ENCODE measurements at places on chromosomes 12 and 14.

GRCh38 chr12:119669744-119670472, 2.0 kb downstream of the PRKAB1 start:
- peak; percentile 81 for DNase-seq

DNA sequence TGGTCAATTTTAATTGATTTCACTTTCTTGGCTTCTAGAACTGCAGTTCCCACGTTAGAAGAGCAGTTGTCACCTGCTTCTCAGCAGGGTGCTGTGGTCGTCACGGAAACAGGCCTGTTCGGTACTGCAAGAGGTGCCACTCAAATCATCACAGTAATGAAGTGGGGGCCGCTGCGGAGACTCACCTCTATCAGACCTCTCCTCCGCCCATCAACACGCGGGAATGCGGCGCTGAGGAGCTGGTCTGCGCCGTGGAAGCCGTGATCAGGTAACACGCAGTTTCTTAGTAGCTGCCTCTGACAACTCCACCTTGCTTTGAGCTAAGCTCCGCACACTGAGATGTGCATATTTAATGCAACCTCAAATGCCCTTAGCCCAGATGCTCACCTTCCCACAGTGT, 107.2 kb downstream of the UNC79 start:
- no peak for DNase-seq

DNA sequence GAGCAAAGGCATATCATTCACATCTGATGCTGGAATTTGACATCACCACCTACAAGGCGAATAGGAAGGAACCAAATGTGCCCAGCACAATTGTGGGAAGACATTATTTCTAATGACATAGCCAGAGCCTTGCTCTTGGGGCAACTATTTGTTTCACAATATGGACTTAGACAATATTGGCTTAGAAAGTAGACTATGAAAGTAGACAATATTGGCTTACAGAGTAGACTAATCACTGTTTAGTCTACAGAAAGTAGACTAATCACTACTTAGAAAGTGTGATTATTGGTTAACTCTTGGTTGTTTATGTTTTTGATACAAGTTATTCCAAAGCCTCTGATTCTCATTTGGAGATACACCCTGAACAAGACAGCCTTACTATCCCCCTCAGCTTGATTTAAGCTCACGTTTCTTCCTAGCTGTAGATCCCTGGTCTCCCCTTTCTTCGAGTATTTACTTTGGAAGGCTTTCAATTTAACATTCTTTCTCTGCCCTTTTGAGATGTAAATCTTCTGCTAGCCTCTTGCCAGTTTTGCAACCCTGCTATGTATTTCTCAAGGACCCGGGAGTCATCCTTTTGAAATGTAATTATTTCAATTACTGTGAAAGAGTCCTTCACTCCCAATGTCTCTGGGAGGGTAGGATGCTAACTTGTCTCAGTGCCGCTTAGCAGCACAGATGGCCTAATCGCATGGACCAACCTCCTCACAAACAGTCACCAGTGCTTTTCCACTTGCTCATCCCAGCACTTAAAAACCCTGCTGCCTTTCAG, 843.2 kb downstream of the GALC start:
- DNase-seq, result peak; percentile 54

DNA sequence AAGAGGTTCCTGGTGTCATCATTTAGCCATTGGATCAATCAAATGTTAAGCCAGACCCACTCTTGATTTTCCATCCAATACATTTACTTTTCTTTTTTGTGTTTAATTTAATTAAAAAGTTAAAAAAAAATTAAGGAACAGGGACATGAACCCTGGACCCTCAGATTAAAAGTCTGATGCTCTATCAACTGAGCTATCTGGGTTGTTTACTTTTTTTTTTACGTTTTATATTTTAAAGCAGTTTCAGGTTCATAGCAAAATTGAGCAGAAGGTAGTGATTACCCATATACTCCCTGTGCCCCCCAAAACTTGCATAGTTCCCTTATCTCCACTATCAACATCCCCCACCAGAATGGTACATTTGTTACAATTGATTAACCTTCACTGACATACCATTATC, 3.0 kb upstream of the ACOT4 start:
- no peak for DNase-seq

DNA sequence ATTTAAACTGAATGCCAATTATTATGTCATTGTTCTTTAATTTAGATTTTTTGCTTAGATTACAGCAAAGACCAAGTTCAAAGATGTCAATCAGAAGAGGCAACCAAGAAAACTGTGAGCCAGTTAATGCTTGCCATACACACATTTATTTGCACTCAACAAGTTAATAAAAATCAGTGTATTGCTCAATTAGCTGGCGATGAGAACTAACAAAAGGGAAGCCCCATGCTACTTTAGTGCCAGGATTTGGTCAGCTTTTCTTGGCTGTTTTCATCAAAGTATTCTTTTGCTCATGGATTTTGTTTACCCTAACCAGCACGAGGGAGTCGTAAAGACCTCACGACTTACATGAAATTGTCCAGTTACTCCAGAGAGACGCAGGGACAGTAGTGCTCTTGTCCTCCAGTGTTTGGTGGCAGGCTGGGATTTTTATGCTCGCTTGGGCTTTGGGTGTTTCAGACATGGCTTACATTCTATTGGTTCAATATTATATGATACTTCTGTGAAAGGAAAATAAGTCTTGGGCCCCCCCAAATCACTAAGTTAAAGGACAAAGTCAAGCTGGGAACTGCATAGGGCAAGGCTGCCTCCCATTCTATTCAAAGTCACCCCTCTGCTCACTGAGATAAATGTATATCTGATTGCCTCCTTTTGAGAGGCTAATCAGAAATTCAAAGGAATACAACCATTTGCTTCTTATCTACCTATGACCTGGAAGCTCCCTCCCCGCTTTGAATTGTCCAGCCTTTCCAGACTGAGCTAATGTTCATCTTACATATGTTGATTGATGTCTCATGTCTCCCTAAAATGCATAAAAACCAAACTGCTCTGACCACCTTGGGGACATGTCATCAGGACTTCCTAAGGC, 7.4 kb upstream of the B4GALNT1 start:
- DNase-seq, result no peak

- peak; percentile 69 for DNase-seq
Observed at GRCh38 chr14:22243971-22244581, 344.9 kb downstream of the DAD1 start.

GRCh38 chr14:96920023-96920422, 122.8 kb downstream of the VRK1 start:
- no peak for DNase-seq

DNA sequence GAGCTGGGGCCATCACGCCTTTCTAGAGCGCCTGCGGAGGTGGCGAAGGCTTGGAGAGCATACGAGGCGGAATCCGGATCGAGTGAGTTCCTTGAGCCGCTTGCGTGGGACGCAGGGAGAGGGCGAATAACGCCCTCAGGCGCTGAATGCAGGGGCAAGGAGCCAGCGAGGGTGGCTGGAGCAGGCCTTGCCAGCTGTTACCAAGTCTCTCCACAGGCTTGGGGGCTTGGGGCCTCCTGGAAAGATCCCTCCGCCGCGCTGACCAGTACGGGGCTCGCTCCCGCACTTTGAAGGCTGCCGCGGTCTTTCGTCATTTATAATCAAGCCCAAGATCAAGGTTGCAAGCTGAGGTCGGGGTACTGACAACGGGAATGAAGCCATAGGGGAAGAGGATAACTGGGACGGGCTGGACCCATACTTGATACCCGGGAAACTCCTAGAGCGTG, 1.2 kb downstream of the FLRT2 start:
- peak; percentile 73 for DNase-seq

GRCh38 chr14:97796511-97796910, 999.3 kb downstream of the VRK1 start:
- no peak for DNase-seq

DNA sequence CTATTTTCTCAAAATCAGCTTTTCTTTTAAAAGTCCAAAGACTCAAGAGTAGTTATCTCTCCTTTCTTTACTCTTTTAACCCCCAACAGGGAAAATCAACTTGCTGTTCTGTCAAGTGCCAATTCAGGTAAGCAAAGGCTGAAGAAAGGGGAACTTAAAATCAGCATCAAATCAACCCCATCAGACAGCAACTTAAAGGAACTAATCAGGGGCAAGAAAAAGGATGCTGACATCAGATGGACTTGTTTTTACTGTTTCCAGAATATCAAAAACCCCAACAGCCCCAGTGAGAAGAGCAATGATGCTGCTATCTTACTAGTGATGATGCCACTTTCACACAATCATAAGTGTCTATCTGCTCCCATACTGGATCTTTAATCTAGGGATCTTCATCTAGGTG, 3.4 kb downstream of the BAZ2A start:
- DNase-seq, result no peak

DNA sequence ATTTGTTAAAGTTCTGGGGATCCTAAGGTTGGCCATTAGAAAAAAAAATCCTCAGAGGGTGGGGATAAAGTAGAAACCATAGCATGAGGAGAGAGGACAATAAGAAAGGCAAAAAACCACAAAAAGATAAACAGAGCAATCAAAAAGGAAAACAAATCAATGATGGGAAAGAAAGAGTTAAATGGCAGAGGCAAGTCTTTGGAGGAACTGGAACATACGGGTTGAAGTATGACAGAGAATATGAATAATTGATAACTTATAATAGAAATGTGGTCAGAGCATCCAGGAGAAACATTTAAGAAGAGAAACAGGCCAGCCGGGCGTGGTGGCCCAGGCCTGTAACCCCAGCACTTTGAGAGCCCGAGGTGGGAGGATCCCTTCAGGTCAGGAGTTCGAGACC, 17.8 kb upstream of the SALL2 start:
- DNase-seq, result no peak

- DNase-seq, result no peak
Observed at GRCh38 chr14:75961662-75962061, 20.1 kb downstream of the TGFB3 start.

GRCh38 chr12:107238296-107238695, 144.9 kb upstream of the CRY1 start:
- peak; percentile 44 for DNase-seq

- no peak for DNase-seq
Observed at GRCh38 chr12:12491606-12492005, 71.1 kb downstream of the DUSP16 start.

DNA sequence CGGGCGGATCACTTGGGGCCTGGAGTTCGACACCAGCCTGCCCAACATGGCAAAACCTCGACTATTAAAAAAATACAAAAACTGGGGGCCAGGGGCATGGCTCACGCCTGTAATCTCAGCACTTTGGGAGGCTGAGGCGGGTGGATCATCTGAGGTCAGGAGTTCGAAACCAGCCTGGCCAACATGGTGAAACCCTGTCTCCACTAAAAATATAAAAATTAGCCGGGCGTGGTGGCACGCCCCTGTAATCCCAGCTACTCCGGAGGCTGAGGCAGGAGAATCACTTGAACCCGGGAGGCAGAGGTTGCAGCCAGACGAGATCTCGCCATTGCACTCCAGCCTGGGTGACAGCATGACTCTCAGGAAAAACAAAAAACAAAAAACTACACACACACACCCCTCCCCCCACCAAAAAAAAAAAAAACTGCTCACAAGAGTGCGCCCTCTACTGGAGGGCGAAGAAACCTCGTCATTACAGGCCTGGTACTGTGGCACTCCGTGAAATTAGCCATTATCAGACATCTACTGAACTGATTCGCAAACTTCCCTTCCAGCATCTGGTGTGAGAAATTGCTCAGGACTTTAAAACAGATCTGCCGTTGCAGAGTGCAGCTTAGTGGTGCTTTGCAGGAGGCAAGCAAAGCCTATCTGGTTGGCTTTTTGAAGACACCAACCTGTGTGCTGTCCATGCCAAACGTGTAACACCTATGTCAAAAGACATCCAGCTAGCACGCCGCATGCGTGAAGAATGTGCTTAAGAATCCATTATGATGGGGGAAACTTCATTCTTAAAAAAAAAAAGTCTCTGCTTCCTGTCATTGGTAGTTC, 7.7 kb downstream of the PPP1R3E start:
- peak; percentile 55 for DNase-seq

DNA sequence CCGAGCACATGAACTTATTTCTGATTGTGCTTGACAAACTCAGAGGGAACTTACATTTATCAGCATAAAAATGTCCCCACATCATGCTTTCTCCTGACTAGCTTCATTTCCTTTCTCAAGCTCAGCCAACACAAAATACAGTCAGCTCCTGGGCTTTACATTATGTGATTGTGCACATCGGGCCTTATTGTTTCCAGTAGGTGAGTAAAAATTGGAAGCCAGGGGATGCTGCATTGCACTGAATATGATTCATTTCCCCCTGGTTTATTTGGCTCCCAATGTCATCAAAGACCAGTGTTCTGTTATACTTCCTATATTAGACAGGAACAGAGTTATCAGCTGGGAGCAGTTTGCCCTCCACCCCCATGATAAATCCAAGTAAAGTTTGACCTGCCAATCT, 521.8 kb downstream of the RMST start:
- no peak for DNase-seq

All from epithelial cell of esophagus (primary cell).